ENCODE measurements at places on chromosomes 3 and 15. TPM values are rescaled to one million over a fixed set of nuclear protein-coding genes. Genes with fewer than 3 reads are reported as not detected.

The MFAP1 gene
- 10.5 TPM for total RNA-seq

The KBTBD8 gene
- 55.1 TPM for total RNA-seq

The PRRT3 gene
- 3.9 TPM for total RNA-seq

The CERS3 gene
- total RNA-seq, result 0.73 TPM

The IL12A gene
- total RNA-seq, result 4.1 TPM

The CD80 gene
- total RNA-seq, result 5.9 TPM
